ENCODE measurements at places on chromosomes 1 and 21.

DNA sequence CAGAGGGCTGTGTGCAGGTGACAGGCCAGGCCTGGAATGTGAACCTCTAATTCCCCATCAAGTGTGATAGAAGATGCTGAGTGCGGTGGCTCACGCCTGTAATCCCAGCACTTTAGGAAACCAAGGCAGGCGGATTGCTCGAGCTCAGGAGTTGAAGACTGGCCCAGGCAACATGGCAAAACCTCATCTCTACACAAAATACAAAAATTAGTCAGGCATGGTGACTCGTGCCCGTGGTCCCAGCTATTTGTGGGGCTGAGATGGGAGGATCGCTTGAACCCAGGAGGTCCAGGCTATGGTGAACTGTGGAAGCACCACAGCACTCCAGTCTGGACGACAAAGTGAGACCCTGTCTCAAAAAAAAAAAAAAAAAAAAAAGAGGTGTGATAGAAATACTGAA is 40.1 kb upstream of the PUM1 start:
- DNase-seq: no peak

GRCh38 chr1:175833502-175833901 is 90.1 kb upstream of the TNR start:
- DNase-seq: no peak

DNA sequence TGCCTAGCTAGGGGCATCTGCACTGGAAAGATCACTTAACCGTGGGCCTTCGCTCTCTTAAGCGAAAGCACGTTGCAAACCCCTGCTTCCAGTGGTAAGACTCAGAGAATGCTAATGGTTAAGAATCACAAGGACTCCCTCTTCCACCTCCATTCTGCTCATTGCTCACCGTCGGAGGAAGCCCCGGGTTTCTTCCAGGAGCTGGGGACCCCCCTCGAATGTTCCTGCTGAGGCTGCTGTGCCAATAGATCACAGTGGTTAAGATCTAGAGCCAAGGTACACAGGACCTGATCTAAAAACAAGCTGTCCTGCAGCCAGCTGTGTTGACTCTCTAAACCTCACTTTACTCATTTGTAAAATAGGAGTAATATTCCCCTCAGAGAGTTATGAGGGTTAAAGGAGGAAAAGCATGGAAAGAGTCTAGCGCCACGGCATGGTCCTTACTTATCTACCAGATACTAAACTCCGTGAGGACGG is 765 bp downstream of the VAMP3 start:
- DNase-seq: no peak

GRCh38 chr1:33657833-33658232 is 185.4 kb downstream of the ZSCAN20 start:
- no peak for DNase-seq

DNA sequence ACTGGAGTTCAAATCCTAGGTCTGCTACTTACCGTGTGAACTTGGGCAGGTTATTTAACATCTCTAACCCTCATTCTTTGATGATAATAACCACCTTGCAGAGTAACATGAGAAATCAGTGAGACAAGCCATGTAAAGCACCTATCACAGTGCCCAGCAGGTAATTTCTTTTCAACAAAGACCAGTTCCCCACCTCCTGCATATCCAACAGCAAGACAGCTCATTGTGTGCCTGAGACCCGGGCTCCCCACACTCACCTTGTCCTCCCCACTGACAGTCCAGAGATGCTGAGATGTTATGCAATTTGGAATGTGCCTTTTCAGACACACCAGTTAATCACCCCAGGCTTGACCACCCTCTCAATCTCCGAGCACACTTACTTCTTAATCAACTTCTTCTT is 367.6 kb upstream of the DAB1 start:
- no peak for DNase-seq

- no peak for DNase-seq
Measured at GRCh38 chr1:1307261-1307922, 338 bp downstream of the ACAP3 start.

GRCh38 chr1:67433837-67434236 is 3.6 kb upstream of the SERBP1 start:
- DNase-seq: no peak

DNA sequence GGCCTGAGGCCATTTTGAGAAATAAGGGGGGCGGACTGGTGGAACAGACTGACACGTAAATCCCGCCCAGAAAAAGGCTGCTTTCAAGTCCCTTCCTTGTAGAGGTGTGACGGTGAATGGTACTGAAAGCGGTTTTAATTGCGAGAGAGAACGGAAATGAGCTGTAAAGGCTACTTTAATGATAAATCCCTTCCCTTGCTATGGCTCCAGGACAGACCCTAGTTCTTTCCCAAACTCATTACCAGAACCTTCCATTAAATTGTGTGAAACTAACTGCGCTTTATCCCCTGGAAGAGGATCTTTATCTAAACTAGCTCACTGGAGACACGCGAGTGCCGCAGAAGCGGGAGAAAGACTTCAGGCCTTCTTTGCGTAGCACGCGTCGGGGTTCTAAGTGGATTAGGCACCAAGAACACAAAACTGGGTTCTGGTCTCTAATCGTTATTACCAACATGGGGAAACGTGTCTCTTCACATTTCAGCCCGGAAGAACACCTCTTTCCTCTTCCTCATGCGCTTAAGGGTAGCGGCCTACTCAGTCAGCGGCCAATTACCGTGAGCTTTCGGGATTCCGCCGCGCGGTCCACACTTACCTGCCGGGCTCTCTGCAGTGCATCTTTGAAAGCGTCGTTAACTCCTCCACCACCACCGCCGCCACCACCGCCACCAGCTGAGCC is 441 bp downstream of the FUBP1 start:
- peak; percentile 86 for DNase-seq

- no peak for DNase-seq
Measured at GRCh38 chr1:113456967-113457366, 66.7 kb downstream of the MAGI3 start.

DNA sequence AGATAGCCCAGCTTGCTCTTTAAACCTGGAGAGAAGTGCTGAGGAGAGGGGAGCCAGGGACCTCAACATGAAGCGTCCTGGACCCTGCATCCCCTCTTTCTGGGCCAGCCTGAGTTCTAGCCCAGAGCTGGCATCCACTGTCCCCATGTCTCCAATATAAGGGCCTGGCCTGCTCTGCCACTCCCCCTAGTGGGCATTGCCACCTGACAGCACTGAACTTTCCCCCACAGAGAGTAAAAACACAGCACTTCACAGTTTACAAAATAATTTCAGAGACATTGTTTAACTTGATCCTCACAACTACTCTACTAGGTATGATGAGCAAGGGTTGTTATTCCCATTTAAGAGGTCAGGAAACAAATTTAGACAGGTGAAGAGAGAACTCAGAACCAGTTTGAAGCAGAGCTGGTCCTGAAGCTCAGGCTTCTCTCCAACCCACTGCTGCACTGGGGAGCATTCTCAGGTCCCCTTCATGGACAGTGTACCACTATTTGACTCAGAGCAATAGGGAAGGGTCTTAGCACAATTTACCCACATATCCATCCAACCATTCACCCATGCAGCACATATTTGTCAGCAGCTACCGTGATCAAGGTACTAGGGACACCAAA is 151.2 kb downstream of the DMRTA2 start:
- no peak for DNase-seq

DNA sequence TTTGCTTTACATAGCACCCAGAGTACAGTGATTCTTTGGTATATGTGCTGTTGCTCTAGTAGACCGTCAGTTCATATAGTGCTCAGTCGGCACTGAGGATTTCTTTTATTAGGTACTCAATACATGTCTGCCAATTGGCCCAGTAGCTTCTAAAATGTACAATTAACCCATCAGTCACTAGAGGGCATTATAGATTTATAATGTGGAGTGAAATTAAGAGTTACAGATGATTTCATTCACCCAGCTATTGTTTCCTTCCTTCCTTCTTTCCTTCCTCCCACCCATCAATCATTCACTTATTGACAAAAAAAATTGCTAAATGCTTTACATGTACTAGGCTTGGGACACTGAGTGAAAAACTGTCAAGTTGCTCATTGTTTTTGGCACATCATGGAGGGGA is 263.6 kb upstream of the USP24 start:
- no peak for DNase-seq

DNA sequence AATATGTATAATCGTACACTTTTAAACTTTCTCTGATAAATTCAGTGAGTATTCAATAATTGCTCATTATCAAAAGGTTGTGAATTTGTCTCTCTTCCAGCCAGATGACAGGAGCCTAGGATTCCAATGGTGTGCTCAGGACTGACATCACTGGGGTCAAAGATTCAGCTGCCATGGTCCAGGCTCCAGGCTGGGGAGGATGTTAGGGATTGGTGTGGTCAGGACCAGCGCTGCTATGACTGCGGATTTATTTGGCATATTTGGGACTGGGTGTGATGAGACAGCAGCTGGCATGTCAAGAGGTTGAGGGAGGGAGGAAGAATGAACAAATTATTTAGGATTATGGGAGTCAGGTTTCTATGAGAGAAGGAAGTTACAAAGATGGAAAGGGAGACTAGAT is 48.2 kb upstream of the ABCA4 start:
- DNase-seq: no peak

- peak; percentile 48 for DNase-seq
Measured at GRCh38 chr1:156889802-156890580, 3.5 kb upstream of the PEAR1 start.

- DNase-seq: no peak
Measured at GRCh38 chr1:213251972-213252371, 200.9 kb downstream of the RPS6KC1 start.

DNA sequence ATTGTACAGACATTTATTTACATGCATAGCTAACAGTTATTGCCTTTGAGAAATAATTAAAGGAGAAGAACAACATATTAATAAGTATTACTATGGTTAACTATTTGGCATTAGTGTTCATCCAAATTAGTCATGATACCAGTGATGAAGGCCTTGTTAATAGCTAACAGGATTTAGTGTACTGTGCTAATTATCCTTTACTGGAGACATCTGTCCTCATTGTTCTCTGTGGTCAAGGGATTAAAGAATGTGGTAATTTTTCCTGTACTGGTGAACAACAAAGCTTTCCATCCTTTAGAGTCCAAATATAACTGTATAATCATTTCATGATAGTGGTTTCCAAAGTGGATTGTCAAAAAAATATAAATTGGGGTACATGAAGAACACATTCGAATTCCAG is 103.9 kb downstream of the ADGRL4 start:
- DNase-seq: no peak

DNA sequence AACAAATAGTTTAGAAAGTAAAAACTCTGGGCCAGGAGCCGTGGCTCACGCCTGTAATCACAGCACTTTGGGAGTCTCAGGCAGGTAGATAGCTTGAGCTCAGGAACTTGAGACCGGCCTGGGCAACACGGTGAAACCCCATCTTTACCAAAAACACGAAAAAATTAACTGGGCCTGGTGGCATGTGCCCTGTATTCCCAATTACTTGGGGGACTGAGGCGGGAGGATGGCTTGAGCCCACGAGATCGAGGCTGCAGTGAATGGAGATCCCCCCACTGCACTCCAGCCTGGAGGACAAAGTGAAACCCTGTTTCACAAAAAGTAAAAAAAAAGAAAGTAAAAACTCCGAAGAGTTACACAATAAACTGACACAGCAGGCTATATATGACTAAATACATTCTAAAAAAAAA is 10.6 kb downstream of the CEP170 start:
- DNase-seq: no peak

GRCh38 chr1:27074175-27074780 is 61.6 kb upstream of the TENT5B start:
- no peak for DNase-seq

- DNase-seq: no peak
Measured at GRCh38 chr1:192527950-192528349, 47.6 kb upstream of the RGS1 start.

DNA sequence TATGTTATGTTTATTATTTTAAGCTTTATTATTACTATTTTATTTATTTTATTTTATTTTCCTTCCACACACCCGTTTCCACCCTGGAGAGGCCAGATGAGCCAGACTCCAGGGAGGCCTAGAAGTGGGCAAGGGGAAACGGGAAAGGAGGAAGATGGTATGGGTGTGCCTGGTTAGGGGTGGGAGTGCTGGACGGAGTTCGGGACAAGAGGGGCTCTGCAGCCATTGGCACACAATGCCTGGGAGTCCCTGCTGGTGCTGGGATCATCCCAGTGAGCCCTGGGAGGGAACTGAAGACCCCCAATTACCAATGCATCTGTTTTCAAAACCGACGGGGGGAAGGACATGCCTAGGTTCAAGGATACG is 468 bp upstream of the MX1 start:
- no peak for DNase-seq

Data from CD4-positive, alpha-beta T cell treated with Interleukin-15 for 4 hours (primary cell).